ENCODE measurements at places on chromosomes 1 and 21. TPM values are rescaled to one million over a fixed set of nuclear protein-coding genes. Genes with fewer than 3 reads are reported as not detected.

The CELA3B gene
- not detected for total RNA-seq

The NEGR1 gene
- total RNA-seq, result 9.1 TPM

- no peak for DNase-seq
Measured at GRCh38 chr21:30227128-30227527, 11.2 kb upstream of the CLDN8 start.

GRCh38 chr1:10941891-10942541 is 70.4 kb upstream of the TARDBP start:
- DNase-seq, result peak; percentile 70

DNA sequence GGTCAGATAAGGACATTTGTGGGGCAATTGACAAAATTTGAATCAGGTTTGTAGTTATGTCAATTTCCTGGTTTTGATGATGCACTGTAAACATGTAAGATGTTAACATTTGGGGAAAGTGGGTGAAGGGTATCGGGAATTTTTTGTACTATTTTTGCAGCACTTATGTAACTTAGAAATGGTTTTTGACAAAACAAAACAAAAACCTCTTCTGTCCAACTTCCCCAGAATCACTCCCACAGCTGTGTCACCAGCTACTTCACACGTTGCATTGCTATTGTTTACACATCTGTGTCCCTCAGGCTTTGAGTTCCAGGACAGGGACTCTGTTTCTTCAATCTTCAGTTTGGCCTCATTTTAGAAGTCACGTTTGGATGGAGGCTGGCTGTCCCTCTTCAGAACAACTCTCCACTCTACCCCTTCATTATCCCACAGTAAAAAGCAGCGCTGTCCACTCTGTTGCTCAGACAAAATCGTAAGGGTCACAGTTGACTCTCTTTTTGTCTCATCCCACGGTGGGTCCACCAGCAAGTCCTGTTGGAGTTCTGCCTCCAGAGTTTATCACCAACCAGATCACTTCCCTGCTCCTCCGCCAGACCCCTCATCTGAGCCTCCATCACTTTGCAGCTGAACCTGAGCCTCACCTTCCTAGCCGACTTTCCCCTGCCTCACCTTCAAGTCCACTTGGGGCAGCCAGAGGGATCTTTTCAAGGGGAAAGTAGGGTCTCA is 63.2 kb downstream of the NENF start:
- no peak for DNase-seq

DNA sequence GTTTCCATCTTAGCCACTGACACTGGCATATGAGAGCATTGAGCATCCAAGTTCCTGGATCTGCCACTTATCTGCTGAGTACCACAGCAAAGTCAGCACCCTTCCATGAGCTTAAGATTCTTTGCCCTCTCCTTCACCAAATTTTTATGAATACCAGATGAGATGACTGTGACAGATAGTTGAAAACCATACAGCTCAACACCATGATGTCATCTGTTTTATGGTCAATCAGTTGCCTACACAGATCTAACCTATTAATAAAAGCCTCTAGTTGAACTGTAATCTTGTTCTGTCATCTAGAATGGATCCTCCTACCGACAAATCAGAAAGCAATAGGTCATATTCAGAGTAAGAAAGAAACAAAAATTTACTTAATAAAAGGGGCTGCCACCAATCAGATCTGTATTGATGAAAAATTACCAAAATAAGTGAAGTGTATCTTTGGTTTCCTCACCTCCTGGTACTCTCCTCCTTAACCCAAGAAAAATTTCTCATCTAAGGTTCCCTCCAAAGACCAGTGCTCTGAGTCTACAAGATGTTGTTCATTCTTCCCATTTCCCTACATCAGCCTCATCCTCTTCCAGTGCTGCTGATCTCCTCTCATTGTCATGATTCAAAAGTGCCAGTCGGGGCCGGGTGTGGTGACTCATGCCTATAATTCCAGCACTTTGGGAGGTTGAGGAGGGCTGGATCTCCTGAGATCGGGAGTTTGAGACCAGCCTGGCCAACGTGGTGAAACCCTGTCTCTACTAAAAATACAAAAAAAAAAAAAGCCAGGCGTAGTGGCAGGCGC is 138.8 kb upstream of the CTTNBP2NL start:
- DNase-seq, result no peak

- DNase-seq, result no peak
Measured at GRCh38 chr1:149993181-149993580, 17.3 kb downstream of the OTUD7B start.

DNA sequence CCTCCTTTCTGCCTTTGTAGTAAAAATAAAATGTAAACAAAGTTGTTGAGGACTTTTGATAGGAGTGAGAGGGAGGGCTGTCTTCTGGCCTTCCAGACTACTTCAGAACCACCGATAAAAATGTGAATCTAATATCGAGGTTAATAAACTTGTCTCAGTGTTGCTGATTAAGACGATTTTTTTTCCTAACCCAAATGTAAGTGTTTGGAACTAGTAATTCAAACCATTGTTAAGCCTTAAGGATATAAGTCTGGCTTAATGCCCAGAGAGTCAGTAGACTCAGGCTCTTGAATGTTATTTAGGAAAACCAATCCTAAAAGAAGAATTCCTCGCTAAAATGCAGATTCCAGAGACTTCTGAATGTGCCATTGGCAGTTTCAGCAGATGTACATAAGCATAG is 356.9 kb downstream of the SIPA1L2 start:
- peak; percentile 72 for DNase-seq

DNA sequence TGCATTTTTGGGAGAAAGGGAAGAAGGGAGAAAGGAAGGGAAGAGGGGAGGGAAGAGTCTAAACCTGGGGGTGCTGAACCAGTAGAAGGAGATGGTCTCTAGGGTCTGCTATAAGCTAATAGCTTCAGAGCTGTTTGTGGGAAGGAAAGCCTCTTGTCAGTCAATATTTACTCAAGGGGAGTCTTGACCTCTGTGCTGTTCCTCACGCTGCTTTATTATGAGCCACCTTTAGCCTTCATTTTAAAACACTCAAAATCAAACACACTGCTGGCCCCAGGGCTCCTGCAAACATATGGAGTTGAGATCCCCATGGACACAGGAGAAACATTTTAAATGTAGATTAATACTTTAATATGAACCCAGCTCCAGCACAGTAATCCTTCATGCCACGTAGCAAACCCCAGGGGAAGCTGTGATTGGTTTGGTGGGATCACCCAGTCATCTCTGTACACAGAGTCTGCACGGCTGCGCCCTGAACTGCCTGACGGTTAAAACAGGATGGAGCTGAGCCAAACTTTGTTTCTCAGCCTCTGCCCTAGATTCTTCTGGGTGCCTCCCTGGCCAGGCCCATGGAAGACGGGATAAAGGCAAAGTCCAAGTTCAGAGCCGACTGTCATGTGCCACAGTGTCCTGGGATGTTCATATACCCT is 40.2 kb upstream of the VWA5B1 start:
- DNase-seq, result no peak

The BGLAP gene
- total RNA-seq, result 0.99 TPM
